ENCODE measurements at places on chromosomes 4 and X. TPM values are rescaled to one million over a fixed set of nuclear protein-coding genes. Genes with fewer than 3 reads are reported as not detected.

Gene NR0B1
- not detected for total RNA-seq

Gene TRIM61
- not detected for total RNA-seq

Gene PPP2R2C
- total RNA-seq: 81.3 TPM

Gene CXCL10
- 0.30 TPM for total RNA-seq

Gene DDX53
- total RNA-seq: not detected

Gene SPACA5
- not detected for total RNA-seq

Gene CHIC2
- 74.4 TPM for total RNA-seq

Gene SPP1
- total RNA-seq: 57.0 TPM

Gene TMEM271
- total RNA-seq: 0.17 TPM

- no peak for DNase-seq
Observed at GRCh38 chr4:150325872-150326271, 247.6 kb downstream of the DCLK2 start.

- DNase-seq: no peak
Observed at GRCh38 chr4:46586566-46586965, 196.6 kb upstream of the GABRA2 start.

- DNase-seq: no peak
Observed at GRCh38 chrX:10358958-10359357, 202.2 kb downstream of the CLCN4 start.

GRCh38 chr4:124526331-124526730 is 186.2 kb downstream of the ANKRD50 start:
- DNase-seq: no peak

DNA sequence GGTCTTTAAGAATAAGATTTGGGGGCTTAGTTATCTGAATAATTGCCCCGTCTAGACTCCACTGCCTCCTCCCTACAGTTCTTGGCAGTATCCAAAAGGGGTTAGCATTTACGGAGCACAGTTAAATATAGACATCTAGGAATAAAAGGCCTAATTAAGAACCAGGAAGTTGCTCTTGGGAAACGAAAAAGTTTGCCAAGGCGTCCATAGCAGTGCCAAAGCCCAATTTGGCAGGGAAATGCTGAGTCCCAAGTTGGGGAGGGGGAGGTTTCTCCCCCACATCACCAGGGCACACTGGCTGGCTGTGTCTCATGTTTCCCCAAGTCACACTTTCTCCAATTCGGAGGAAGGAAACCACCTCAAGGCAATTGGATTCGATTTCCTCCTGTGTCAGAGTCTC is 338.7 kb downstream of the FBXW7 start:
- DNase-seq: no peak

- no peak for DNase-seq
Observed at GRCh38 chr4:133145758-133146573, 3.1 kb upstream of the PCDH10 start.

- no peak for DNase-seq
Observed at GRCh38 chr4:65624651-65625050, 45.6 kb downstream of the EPHA5 start.

- no peak for DNase-seq
Observed at GRCh38 chrX:22481436-22481835, 208.7 kb downstream of the CBLL2 start.

DNA sequence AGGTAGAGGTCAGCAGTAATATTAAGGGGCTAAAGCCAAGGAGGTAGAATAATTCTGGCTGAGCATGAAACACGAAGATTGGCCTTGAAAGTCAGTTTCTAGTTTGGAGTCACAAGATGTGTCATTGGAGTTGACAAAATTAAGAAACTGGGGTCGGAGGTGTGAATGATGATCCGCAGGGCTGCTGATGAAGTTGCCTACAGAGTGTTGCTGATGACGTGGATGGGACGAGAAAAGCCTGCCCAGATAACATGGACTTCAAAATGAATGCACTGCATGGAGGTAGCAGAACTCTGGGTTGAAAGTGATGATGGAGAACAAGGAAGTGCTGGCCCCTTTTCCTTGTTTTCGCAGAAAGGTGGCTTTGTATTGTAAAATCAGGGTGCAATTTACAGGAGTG is 60.5 kb downstream of the DTHD1 start:
- DNase-seq: no peak

DNA sequence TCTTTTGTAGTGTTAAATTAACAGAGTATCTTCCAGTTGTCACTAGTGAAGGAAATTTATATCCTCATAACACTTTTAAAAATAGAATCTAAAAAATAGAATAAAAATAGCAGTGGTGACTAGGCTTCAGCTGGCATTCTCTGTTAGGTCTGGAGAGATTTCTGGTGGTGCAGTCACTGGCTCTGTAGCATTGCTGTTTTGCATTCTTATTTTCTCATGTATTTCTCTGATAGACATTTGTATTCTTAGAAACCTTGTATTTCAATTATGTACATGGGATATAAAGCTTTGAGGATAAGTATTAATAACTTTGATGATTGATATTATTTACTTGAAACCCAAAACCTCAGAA is 87.6 kb downstream of the TMEM131L start:
- no peak for DNase-seq

DNA sequence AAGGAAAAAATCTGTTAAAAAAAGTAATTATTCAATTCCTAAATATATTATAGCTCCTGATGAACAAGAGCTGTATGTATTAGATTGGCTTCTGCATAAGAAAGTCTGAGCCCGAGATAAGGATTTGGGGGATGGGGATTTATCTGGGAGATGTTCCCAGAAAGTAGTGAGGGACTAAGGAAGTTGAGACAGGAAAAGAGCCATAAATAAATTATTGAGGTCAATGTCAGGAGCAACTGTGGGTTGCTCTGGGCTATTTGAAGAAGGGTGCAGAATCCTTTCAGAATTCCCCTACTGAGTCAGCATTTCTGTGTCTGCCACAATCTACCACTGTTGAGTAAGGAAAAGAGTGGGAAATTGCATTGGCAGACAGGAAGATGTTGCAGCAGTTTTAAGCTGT is 3.1 kb upstream of the TDO2 start:
- DNase-seq: no peak

- no peak for DNase-seq
Observed at GRCh38 chrX:42519666-42520231, 258.2 kb downstream of the PPP1R2C start.

DNA sequence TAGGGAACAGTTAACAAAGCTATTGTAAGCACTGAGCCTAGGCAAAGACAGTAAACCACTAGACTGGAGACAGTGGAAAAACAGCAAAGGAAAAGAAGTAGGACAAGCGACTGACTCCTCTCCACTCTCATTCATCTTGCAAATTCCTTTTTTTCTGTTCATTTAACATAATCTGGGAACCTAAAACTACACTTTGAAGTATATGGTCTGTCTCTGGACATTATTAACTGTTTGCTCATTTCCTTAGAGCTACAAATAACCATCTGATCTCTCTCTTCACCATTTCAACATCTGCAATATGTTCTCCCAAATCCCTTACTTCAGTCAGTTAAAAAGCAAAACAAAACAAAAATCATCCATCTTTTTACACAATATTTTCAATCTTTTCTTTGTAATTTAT is 642 bp downstream of the HMGN5 start:
- DNase-seq: no peak

GRCh38 chrX:115322375-115322774 is 32.9 kb downstream of the LUZP4 start:
- DNase-seq: no peak

GRCh38 chr4:81516241-81516640 is 44.5 kb upstream of the RASGEF1B start:
- no peak for DNase-seq

DNA sequence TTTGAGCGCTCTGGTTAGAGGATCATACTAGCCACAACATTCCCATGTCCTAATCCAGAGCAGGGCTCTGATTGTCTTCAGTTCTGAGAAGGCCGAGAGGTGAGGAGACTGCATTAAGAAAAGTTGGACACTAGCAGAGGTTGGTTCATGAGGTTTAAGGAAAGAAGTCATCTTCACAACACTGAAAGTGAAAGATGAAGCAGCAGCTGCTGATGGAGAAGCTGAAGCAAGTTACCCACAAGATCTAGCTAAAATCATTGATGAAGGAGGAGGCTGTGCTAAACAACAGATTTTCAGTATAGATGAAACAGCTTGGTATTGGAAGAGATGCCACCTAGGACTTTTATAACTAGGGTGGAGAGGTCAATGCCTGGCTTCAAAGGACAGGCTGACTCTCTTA is 36.8 kb downstream of the RAP1GDS1 start:
- DNase-seq: no peak

- DNase-seq: no peak
Observed at GRCh38 chr4:110229266-110229665, 30.9 kb upstream of the ELOVL6 start.

DNA sequence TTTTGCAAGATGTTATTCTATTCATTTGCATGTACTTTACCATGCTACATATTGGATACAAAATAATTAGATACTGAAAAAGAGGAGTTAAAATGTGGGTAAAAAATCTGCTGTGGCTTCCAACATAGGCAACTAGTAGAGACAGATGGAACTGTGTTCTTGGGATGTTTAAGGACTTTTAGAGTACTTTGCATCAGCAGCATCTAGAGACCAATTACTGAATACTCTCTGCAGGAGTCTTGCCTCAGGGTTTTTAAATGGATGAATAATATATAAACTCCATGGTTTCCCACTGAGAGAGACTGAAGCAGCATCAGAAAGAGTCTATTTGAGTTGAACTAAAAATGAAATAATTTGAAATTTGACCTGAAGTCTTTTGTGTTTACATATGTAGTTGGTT is 676.7 kb downstream of the GALNTL6 start:
- no peak for DNase-seq

GRCh38 chr4:126223784-126224407 is 909.1 kb downstream of the FAT4 start:
- DNase-seq: no peak

DNA sequence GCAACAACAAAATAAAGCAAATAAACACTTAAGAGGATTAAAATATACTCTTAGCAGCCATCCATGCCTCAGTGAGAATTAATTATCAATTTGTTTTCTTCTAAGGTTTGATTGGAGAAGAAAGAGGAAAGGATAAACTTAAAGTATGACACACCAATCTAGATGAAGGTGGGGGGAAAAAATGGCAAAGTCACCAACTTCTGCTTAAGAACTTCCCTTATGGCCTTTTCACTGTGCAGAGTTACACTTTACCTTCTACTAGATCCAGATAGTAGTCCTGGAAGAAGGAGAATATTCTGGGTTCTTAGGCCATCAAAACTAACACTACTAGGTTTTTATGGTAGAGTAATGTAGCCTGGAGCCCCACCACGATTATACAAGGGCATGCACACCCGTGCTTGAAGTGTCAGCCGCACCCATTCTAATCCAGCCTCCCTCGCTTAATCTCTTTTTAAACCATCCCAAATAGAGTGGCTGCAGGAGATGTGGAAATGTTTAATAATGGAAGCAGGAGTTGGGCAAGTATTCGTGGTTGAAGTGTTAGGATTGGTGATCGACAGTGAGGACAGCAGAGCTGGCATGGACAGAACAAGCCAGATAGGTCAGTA is 14.1 kb downstream of the ENPEP start:
- no peak for DNase-seq

- no peak for DNase-seq
Observed at GRCh38 chrX:71184092-71184491, 38.9 kb upstream of the GJB1 start.

GRCh38 chrX:39983715-39984114 is 114.0 kb downstream of the BCOR start:
- DNase-seq: no peak

DNA sequence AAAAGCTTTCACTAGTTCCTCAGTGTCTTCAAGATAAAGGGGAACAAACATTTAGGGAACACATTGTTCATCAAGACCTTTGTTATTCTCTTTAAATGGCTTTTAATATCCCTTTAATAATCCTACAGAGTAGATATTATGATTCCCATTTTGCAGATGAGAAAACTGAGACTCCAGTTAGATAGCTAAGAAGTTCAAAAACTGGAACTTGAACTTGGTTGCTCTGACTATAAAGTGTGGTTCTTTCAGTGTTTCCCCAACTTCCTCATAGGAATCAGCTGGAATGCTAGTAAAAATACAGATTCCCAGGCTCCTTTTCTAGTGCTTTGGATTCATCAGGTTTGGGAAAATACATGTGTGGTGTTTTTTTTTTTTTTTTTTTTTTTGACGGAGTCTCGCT is 37.7 kb downstream of the DLG3 start:
- DNase-seq: no peak

DNA sequence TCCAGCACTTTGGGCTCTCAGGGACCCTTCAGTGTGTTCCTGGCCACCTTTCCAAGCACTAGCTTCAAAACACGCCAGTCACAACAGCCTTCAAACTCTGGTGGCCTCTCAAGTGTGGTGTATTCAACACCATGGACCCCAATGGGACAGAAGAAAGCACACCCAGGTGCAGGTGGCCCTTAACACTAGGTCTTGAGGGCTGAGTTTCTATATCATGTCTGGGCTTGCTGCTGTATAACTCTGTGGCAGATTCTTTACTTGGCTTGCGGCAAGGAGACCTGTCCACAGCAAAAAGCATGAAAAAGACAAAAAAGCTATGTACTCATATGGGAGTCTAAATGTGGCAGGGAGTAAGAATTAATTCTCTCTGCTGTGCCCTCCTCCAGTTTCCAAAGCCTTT is 23.1 kb downstream of the MSL3 start:
- no peak for DNase-seq

DNA sequence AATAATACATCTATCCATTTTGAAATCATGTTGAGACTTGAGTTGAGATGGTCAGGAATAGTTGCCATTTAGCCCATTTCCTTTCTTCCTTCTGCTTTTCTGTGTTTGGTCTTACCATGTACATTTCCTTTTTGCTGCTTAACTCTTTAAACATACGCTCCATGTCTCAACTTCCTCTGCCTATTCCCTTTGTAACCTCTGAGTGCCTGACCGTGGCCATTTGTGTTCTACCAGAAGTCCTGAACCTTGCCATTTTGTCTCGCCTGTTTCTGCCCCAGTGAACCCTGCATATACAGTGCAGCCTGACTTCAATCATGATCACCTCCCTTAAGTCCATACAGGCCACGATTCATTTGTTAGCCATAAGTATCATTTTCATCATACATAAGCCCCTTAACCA is 169.0 kb downstream of the RAPGEF2 start:
- DNase-seq: no peak

- DNase-seq: no peak
Observed at GRCh38 chrX:16251782-16252181, 84.5 kb downstream of the MAGEB17 start.

DNA sequence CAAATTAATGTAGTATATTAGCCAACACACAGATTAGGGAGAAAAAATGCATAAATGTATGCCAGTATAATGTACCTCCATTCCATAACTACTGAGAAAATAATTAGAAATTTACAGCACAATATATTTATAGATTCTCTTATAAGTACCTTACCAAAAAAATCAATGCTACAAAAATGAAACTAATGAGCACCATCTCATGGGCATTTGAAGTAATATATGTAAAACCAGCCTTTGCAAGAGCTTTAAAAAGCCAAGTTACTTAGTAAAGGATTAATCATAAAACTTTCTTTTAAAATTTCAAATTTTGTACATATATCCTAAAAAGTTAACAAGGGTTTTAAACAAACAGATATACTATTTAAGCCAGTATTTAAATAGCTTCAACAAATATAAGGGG is 43.2 kb downstream of the LRBA start:
- DNase-seq: no peak

GRCh38 chrX:50827996-50828395 is 14.0 kb upstream of the SHROOM4 start:
- DNase-seq: no peak
